ENCODE measurements at places on chromosomes 7 and 10.

- no peak for DNase-seq
Observed at GRCh38 chr7:2735744-2736143, 47.7 kb downstream of the AMZ1 start.

- DNase-seq: no peak
Observed at GRCh38 chr7:83908526-83908925, 259.6 kb upstream of the SEMA3E start.

- no peak for DNase-seq
Observed at GRCh38 chr7:108442039-108442568, 14.1 kb downstream of the NRCAM start.

GRCh38 chr10:22544325-22545068, 169.9 kb downstream of the PIP4K2A start:
- no peak for DNase-seq

DNA sequence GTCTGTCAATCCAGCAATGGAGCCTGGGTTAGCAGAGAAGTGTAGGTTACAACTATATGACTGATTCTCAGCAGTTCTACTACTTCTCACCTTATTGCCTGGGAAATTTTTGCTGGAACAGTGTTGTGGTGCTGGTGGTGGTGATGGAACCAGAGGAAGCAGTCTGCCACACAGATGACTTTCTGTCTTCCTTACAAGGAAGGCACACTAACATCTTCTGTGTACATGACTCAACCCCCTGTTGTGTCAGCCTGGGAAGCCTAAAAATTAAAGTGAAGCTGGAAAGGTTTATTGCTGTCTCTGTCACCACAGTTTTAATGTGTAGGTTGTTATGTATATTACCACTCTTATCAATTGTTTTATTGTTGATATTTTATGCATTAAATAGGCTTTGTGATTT, 40.3 kb downstream of the ANKRD7 start:
- no peak for DNase-seq

DNA sequence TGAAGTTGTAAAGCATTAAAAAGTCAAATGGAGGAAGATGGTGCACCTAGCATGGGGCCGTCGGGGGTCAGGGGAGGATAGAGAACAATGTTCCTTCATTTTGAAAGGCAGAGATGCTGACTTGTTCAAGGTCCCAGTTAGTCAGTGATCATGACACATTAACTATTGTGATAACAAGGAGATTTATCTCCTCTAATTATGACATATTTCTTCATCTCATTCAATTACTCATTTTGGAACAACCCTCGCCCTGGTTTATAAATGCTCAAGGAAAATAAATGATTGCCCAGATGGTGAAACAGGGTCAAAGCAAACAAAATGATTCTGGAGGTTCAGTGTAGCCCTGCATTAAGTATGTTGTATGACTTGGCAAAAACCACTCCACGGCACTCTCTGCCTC, 106.2 kb downstream of the ITIH5 start:
- no peak for DNase-seq

GRCh38 chr10:84341538-84341856, 13.1 kb downstream of the CCSER2 start:
- DNase-seq: no peak

DNA sequence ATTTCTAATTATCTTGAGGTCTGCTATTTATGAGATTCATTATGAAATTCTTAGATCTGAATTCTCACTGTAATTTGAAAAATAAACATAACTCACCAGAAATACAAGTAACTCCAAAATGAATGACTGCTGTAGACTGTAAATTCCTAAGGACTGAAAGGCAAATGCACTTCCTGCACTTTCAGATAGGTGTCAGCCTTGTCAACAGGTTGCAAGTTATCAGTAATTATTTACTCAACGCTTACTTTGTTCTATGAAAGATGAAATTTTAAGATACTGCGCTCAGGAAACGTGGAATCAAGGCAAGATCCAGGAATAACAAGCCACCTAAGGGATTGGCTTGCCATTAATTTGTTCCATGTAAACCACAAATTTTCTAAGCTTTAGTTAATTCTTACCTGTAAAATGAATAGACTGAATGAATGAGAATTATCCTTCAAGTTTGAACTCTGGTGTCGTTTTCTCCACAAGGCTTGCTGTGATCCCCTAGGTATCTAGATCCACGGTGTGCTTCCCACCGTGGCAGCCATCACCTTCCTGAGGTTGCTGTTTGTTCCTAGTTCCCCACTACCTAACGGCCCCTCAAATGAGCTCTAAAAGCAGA, 12.6 kb downstream of the DHX32 start:
- peak; percentile 11 for DNase-seq

DNA sequence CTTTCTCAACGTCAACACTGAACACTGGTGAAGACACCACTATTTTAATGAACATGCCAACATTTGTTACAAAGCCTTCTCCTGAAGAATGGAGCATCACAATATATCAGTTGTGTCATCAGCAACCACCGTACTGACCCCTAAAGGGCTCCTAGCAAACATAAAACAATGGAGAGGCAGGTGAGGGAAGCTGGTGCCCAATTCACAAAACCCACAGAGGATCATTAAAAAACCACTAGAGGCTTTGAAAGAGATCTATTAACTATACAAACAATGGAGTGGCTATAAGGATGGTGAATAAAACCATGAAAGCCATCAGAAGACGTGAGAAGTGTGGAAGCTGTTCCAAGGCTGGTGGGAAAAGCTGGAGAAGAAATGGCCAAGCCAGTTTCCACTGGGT, 150.8 kb downstream of the FAM107B start:
- no peak for DNase-seq

DNA sequence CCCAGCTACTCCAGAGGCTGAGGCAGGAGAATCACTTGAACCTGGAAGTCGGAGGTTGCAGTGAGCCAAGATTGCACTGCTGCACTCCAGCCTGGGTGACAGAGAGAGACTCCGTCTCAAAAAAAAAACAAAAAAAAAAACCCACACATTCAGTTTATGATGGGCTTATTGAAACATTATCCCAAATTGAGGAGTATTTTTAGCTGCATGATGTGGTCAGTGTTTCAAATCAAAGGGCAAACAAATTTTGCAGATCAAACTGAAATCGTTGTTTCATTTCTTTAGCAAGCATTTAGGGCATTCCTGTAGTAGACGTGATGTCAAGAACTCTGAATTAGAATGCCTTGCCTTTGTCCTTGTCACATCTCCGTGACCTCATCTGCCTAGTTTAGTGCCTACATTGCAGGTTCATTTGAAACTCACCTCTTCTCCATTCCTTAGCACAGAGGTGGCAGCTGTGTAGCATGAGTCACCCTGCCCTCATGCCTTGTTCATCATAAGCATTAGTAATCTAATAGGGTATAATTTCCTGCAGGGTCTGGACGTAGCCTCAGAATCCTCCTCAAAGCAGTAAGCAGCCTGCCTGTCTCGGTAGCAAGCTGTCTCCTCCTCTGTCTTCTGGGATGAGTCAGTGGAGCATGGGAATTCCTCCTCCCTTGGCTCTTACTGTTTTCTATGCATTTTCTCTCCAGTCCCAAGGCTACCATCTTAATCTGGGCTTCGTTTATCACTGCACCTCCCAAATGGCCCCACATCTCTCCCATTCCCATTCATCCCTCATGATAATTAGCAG, 73.8 kb downstream of the CUL1 start:
- peak; percentile 58 for DNase-seq

DNA sequence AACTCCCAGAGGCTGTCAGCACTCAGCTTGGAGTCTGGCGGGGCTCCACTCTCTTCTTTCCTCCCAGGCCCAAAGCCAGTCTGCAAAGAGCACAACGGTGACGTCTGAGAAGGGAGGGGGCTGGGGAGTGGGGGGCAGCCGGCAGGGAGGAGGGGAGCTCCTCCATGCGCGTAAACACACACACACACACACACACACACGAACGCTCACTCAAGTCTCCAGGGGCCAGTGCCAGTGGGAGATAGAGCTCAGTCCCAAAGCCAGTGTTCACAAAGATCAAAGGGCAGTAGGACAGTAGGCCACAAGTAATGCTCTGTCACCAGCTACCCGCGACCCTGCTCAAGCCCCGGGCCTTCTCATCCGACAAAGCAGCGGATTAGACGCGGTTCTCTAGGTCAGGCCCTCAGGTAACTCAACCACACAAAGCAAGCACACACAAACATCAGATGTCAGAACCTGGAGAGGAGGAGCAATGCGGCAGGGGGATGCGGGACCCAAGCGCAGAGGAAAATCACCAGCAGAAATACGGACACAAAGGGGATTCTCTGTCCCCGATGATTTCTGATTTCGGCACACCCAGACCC, 19.9 kb downstream of the TCAF1 start:
- no peak for DNase-seq

GRCh38 chr7:95102662-95103061, 195.3 kb downstream of the PPP1R9A start:
- DNase-seq: no peak

- no peak for DNase-seq
Observed at GRCh38 chr7:139602143-139602722, 78.7 kb downstream of the CLEC2L start.
